ENCODE measurements at places on chromosomes 5 and 9. TPM values are rescaled to one million over a fixed set of nuclear protein-coding genes. Genes with fewer than 3 reads are reported as not detected.

The RNF38 gene
- total RNA-seq, result 27.9 TPM

The GARIN3 gene
- total RNA-seq, result not detected

The OTULINL gene
- 3.8 TPM for total RNA-seq

The MFAP3 gene
- total RNA-seq, result 39.0 TPM

DNA sequence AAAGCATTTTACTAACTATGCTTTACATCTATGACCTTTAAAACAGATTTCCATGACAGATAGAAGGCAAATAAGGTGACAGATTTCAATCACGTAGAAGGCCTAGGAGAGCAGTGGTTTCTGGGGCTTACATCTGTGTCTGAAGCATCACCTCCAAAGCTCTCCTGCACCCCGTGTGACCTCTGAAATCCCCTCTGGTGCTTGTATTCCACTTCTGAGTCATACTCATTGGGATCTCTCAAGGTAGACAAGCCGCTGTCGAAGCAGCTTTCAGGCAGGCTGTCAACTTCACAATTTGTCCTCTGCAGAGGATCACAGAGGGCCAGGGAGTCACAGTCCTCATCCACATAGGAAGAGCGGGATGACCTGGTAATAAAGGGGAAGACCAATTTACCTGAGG lies 62.2 kb downstream of the RASEF start:
- no peaks in the 10 kb centered on the region for H3K36me3 ChIP-seq
- no peak for DNase-seq
- no peaks in the 10 kb centered on the region for H3K4me1 ChIP-seq
- H3K4me3 ChIP-seq, result no peak overlapping the region
- H3K27ac ChIP-seq, result no peak overlapping the region

GRCh38 chr9:38153152-38153909 lies 84.3 kb upstream of the SHB start:
- H3K27ac ChIP-seq, result no peak overlapping the region
- no peak overlapping the region for H3K4me3 ChIP-seq
- H3K36me3 ChIP-seq, result no peaks in the 10 kb centered on the region
- H3K4me1 ChIP-seq, result no peaks in the 10 kb centered on the region

DNA sequence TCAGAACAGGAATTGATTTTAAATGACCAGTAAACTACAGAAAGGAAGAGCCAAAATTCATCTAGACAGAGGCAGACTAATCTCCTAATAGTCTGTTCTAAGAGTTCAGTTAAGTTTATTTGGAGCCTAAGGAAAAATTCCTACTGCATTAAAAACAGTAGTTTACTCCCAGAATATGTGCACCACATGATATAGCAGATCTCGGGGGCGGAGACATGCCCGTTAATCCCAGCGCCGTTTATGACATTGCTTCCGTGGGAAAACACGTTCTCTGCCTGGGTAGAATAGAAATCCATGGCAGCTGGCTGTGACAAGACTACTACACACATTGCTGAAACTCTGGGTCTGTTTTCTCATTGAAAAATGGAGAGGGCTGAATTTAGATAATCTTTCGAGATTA lies 11.4 kb downstream of the HABP4 start:
- H3K27me3 ChIP-seq, result no peaks in the 10 kb centered on the region
- H3K4me3 ChIP-seq, result no peak overlapping the region
- DNase-seq, result no peak

GRCh38 chr9:20144197-20144596 lies 355.4 kb upstream of the SLC24A2 start:
- no peaks in the 10 kb centered on the region for H3K4me1 ChIP-seq
- H3K27me3 ChIP-seq, result no peaks in the 10 kb centered on the region
- H3K36me3 ChIP-seq, result no peaks in the 10 kb centered on the region
- no peak overlapping the region for H3K27ac ChIP-seq
- DNase-seq, result no peak
